H9 (cell line): ENCODE measurements at places on chromosomes 3 and 15.

GRCh38 chr15:59304034-59304795 lies 68.5 kb downstream of the MYO1E start:
- DNase-seq: no peak

GRCh38 chr3:12838179-12838965 lies 3.0 kb downstream of the RPL32 start:
- DNase-seq: no peak

DNA sequence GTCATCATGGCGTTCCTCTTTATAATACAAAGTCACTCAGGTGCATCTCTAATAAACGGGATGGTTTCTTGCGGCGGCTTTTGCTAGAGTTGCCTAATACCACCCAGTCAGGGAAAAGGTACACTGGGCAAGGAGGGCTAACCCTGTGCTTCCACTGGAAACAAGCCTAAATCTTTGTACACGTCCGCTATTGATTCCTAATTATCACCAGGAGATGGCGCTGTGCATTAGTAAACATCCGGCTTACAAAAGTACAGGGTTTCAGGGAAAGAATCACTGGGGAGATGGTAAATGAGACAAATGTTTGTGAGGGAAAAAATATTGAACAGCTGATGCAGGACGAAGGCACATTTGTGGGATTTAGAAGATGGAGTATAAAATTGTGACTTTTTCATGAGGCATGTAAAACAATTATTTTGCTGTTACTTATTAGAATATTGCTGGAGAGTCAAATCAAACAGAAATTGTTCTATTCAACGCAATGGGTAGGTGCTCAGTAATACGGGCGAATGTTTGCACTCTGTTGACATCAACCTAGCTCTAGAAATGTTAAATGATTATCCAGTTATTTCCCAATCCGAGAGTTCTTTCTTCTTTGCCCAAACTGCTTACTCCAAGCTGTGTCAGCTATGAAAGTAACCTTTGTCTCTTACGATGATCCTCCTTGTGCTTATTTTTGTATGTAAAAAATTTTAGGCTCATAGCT lies 50.6 kb downstream of the GMNC start:
- DNase-seq: peak; percentile 56

DNA sequence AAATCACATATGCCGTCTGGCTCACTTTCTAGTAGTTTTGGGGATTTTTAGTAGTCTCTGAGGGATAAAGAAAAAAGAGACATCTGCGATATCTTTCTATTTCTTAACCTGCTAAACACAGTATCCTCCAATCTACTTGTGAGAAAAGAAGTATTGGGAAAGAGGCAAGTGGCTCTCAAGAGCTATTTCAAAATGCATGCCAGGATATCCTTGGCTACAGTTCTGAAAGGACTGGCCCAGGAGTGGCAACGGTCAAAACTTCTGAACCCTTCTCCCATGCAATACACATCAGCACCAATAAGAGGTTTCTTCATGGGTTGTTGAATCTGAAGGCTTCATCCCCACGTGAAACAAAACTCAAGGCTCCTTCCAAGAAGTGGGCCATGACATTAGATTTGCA lies 204.0 kb upstream of the WNT5A start:
- no peak for DNase-seq

DNA sequence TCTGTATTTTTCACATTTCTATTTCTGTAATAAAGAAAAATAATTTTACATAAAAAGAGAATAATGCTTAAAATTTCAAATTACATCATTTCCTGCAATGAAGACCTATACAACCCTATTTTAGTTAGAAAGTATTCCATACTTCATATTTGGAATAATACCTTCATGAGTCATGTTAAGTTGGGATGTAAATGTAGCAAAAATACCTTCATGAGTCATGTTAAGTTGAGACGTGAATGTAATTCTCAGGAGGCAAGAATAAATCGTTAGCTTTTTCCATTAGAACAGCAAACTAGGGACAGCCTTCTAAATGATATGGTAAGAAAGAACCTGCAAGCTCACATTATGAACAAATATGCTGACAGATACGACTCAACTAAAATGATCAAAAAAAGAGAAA lies 91.9 kb downstream of the NAALADL2 start:
- DNase-seq: no peak

- no peak for DNase-seq
These were observed 74.9 kb downstream of the ADCY5 start for GRCh38 chr3:123374016-123374415.

DNA sequence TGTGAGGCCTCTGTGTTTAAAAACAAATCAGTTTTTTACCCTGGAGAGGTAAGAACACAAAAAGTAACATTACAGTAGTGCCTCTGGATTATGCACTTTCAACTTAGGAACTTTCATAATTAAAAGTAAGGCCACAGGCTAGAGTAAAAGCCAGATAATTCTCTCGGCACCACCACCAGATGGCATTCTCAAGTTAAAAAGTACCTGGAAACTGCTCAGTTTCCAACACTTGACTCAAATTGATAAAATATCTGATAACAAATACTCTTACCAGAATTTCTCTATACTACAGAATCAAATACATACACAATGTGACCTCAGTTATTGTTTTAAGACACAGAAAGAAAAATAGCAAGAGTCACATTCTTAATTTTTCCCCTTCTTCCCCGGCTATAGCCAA lies 19.9 kb downstream of the SPICE1 start:
- no peak for DNase-seq

GRCh38 chr15:90422936-90423335 lies 34.9 kb downstream of the IQGAP1 start:
- DNase-seq: no peak

- no peak for DNase-seq
These were observed 173.6 kb upstream of the BHLHE40 start for GRCh38 chr3:4805662-4806061.

- no peak for DNase-seq
These were observed 70.4 kb upstream of the BLM start for GRCh38 chr15:90646662-90647305.

GRCh38 chr3:187169231-187169960 lies 27.9 kb upstream of the RTP1 start:
- DNase-seq: no peak

- DNase-seq: no peak
These were observed 56.1 kb upstream of the WNT5A start for GRCh38 chr3:55543181-55543614.

DNA sequence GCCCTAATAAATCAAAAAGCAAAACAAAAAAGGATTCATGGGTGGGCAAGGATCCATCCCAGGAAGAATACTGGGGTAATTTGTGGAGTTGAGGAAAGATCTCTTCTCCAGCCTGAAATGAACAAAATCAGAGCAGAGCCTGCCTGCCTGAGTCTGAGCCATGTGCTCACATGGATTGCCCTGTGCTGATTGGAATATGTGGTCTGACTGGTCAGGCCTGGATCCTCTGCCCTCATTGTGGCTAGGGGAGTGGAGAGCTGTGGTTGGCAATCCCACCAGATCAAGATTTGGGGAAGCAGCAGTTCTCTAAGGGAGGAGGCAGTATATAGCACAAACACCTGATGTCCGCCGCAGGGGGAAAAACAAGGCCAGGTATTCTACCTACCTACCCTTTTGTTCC lies 6.8 kb upstream of the NUDT16 start:
- DNase-seq: no peak

DNA sequence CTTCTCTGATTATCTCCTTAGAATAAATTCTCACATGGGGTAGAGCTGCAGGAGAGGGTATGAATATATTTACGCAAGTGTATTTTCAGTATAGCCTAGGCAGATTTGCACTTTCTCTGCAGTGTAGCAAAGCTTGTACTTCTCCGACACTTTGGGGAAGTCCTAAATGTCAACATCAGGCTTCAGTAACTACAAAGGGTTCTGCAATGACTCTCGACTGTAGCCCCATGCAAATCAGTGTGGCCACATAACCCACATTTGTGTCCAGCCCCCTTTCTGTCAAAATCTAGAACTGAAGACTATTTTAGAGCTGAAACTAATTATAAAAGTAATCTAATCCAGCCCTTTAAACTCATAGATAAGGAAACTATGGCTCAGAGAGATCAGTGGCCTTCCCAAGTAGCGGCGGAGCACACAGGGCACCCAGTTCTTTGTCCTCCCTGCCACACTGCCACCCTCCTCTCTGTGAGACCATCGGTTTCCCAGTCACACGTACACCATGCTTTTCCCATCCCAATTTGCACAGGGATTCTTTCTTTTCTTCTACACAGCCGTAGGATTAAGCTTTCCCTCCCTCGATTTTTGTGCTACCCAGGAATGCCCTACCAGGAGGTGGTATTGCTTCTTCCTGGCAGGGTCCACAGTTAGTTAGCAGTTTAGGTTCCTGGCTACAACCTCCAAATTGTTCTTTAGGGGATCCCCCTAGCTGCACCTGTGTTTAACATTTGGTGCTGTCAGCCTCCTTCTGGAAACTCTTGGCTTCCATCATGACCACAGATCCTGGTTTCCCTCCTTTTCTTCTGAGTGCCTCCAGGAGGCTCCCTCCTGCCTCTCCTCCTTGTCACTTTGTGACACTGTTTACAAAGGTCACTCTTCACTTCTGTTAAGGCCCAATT lies 22.9 kb downstream of the MRAS start:
- no peak for DNase-seq
